Muscle of leg (tissue), 16 donors: ENCODE measurements at places on chromosomes 5 and 9. TPM values are rescaled to one million over a fixed set of nuclear protein-coding genes. Genes with fewer than 3 reads are reported as not detected.

DNA sequence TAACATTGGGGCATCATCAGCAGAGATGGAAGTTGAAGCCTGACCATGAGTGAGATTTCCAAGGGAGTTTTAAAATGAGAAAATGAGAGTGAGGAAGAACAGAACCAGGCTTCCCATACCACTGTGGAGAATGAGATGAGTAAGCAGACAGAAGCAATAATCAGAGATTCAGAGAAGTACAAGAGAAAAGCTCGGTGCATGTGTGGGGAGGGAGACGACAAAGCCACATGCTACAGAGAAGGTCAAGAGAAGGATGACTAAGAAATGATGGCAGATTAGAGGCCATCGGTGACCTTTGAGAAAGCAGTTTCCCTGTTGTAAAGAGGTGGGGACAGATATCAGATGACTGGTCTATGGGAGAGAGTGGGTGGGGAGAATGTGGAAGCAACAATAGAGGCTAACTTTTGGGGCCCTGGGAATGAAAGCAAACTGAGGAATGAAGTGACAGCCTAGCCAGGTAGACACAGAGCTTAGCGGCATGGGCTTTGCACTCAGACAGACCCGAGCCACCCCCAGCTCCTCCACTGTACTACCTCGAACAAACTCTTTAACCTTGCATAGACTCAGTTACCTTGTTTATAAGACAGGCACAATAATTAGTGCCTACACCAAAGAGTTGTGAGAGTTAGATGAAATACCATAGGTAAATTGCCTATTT, 207.7 kb downstream of the PIK3R1 start:
- H3K4me3 ChIP-seq, result no peak overlapping the region
- no peaks in the 10 kb centered on the region for H3K36me3 ChIP-seq
- DNase-seq, result no peak
- peaks cover 12% of the 10 kb centered on the region for H3K4me1 ChIP-seq
- H3K27ac ChIP-seq, result no peak overlapping the region
- H3K27me3 ChIP-seq, result no peaks in the 10 kb centered on the region

- no peak overlapping the region for H3K4me3 ChIP-seq
- H3K27ac ChIP-seq, result no peak overlapping the region
- H3K4me1 ChIP-seq, result peaks cover 62% of the 10 kb centered on the region
- DNase-seq, result peak; percentile 8
- H3K36me3 ChIP-seq, result no peaks in the 10 kb centered on the region
Observed at GRCh38 chr5:135435467-135436330, 11.4 kb downstream of the DCANP1 start.

DNA sequence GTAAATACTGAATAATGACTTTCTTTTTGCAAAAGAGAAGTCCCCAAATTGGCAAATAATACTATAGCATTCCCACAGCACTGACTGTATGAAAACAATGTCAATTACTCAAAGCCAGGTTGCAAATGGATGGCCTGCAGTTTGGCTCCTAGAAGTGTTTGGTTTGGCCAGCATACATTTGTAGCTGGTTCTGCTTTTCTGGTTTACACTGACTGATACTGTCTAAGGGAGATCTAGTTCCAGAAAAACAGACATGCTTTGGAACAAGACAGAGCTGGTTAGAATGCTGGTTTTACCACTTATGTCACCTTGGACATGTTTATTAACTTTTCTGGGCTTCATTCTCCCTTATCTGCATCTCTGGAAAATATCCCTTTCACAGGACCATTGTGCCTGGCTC, 81.5 kb upstream of the TRPM3 start:
- H3K36me3 ChIP-seq, result no peaks in the 10 kb centered on the region
- no peak overlapping the region for H3K27ac ChIP-seq
- H3K27me3 ChIP-seq, result no peaks in the 10 kb centered on the region
- DNase-seq, result no peak
- no peak overlapping the region for H3K4me3 ChIP-seq

- no peaks in the 10 kb centered on the region for H3K4me1 ChIP-seq
- H3K27ac ChIP-seq, result no peak overlapping the region
- H3K4me3 ChIP-seq, result no peak overlapping the region
- no peaks in the 10 kb centered on the region for H3K27me3 ChIP-seq
- no peak for DNase-seq
Observed at GRCh38 chr9:80952363-80952922, 736.9 kb downstream of the TLE1 start.

GRCh38 chr9:81072758-81073157, 616.6 kb downstream of the TLE1 start:
- no peak overlapping the region for H3K27ac ChIP-seq
- no peak overlapping the region for H3K4me3 ChIP-seq
- H3K27me3 ChIP-seq, result no peaks in the 10 kb centered on the region
- no peak for DNase-seq
- no peaks in the 10 kb centered on the region for H3K4me1 ChIP-seq

TIMD4 gene
- total RNA-seq, result 1.9 TPM

- no peaks in the 10 kb centered on the region for H3K27me3 ChIP-seq
- H3K36me3 ChIP-seq, result no peaks in the 10 kb centered on the region
- H3K27ac ChIP-seq, result no peak overlapping the region
- H3K4me1 ChIP-seq, result no peaks in the 10 kb centered on the region
- no peak for DNase-seq
Observed at GRCh38 chr5:7802855-7803254, 48.1 kb downstream of the CFAP90 start.

DNA sequence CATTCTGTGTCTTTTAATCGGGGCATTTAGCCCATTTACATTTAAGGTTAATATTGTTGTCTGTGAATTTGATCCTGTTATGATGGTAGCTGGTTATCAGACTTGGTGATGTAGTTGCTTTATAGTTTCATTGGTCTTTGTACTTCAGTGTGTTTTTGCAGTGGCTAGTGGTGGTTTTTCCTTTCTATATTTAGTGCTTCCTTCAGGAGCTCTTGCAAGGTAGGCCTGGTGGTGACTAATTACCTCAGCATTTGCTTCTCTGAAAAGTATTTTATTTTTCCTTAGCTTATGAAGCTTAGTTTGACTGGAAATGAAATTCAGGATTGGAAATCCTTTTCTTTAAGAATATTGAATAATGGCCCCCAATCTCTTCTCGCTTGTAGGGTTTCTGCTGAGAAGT, 156.9 kb downstream of the CNTLN start:
- peaks cover 10% of the 10 kb centered on the region for H3K36me3 ChIP-seq
- DNase-seq, result no peak
- no peaks in the 10 kb centered on the region for H3K27me3 ChIP-seq
- no peak overlapping the region for H3K4me3 ChIP-seq
- no peaks in the 10 kb centered on the region for H3K4me1 ChIP-seq

- H3K27me3 ChIP-seq, result no peaks in the 10 kb centered on the region
- no peak overlapping the region for H3K4me3 ChIP-seq
- no peaks in the 10 kb centered on the region for H3K4me1 ChIP-seq
- no peaks in the 10 kb centered on the region for H3K36me3 ChIP-seq
- no peak for DNase-seq
Observed at GRCh38 chr9:79107911-79108676, 463.7 kb upstream of the TLE4 start.

DNA sequence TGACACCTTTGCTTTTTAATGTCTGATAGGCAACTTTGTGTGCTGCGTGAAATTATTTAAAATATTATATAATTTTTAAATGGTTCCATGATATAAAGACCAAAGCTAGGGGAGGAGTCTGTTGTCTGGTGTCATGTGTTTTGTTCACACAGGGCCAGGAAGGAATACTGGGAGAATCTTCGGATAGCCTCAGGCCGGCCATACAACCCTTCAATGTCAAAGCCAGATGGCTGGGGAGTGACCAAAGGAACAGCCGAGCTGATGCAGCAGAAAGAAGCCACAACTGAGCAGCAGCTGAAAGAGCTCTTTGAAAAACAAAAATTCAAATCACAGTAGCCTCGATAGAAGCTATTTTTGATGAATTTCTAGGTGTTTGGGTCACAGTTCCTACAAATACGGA, 19.2 kb downstream of the BHMT start:
- no peaks in the 10 kb centered on the region for H3K27me3 ChIP-seq
- no peak for DNase-seq
- no peak overlapping the region for H3K4me3 ChIP-seq
- H3K27ac ChIP-seq, result no peak overlapping the region
